Activated effector memory CD4-positive, alpha-beta T cell treated with anti-CD3 and anti-CD28 coated beads, Interleukin-2, amount 50 U/mL, for 16 hours (primary cell): ENCODE measurements at places on chromosomes 2 and 18.

DNA sequence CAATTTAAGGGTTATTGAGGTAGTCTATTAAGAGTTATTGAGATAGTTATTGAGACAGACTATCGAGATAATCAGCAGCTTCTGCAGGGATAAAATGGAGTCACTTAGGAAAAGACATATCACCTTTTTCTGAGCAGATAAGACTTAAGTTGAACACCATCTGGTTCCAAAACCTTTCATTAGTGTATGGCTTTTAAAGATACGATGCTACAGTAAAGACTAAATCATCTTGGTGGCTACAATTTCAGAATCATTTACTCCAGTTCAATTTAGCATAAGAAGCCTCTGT lies 68.6 kb upstream of the DNAJC10 start:
- no peak for DNase-seq

GRCh38 chr2:38360177-38360576 lies 16.9 kb downstream of the ATL2 start:
- no peak for DNase-seq

DNA sequence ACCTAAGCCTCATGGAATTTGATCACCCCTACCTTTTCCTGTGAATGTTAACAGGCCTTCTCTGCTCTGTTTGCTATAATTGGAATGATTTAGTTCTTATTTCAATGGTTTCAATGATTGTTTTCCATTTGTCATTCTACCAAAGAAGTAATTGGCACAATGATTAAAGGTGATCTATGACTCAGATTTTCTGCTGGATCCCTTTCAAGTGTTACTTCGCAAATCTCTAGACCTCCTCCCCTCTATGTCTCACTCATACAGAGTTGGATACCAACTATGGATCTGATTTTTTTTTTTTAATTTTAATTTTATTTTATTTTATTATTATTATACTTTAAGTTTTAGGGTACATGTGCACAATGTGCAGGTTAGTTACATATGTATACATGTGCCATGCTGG lies 29.6 kb upstream of the FAM117B start:
- DNase-seq, result no peak

- DNase-seq, result no peak
Measured at GRCh38 chr2:229875549-229875948, 46.3 kb downstream of the TRIP12 start.

DNA sequence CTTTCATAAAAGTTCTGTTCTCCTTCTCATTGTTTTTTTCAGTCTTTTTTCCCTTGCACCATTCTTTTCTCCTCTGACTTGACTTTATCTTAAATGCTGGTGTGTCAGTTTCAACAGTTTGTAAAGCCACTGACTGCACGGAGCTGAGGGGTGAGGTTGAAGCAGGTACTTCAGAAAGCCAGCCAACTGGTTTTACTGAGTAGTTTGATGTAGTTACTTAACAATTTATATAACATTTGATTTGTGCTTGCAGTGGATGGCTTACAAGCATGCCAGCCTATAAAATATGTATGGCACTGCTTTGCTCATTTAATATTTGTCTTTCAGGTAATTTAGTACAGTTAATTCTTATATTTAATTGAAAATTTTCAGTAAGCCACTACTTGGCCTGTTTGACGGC lies 55.4 kb downstream of the FAM171B start:
- DNase-seq, result no peak

- DNase-seq, result no peak
Measured at GRCh38 chr2:105373344-105373781, 25.5 kb downstream of the FHL2 start.

DNA sequence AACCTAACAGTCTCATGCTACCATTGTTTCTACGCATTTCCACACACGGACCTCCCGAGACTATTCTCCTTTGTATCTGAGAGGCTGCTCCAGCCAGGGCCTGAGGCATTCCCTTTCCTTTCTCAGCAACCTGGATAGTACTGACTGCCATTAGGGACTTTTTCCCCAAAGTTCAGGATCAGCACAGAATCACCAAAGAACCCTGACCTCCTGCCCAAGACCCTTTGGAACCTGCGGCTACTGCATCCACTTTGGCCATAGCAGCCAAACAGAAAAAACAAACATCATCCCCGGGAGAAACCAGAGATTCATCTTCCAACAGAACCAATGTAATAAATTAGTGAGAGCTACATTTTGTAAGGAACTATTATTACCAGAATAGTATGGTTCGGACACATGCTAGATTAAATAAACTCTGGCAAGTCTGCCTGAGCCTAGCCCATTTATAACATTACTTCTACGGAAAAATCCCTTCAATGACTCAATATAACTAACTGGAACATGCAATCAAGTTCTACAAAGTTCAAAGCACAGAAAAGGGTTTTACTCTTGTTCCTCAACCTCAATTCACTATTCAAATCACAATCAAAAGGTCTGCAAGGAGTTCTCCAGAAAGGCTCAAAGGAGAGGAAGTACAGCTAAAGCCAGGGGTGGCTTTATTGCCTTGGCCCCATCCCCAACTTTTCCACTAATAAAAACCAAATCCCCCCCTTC lies 51.8 kb downstream of the LPIN2 start:
- no peak for DNase-seq

GRCh38 chr2:71064110-71064611 lies 4.3 kb upstream of the NAGK start:
- peak; percentile 53 for DNase-seq
